Midbrain (tissue), 1 donor: ENCODE measurements at places on chromosomes 16 and 17.

GRCh38 chr17:72479113-72479512, 358.3 kb downstream of the SOX9 start:
- DNase-seq: no peak

GRCh38 chr17:37026531-37026869, 77.7 kb downstream of the AATF start:
- no peak for DNase-seq

DNA sequence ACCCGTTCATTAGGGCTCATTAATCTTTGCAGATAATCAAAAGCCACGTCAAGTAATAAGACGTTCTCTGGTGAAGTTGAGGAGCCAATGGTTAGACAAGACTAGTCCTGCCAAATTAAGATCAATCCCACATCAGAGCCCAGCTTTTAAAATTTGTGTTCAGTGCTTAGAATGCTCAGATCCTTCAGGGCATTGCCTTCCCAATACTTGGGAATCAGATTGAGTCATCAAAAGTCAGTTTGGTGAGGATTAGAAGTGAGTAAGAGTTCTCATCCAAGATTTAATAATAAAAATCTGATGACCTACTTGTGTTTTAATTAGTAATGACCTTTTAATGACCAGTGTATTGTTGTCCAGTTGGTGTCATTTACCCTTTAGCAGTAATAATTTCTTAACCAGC, 19.8 kb downstream of the MAP2K4 start:
- DNase-seq: no peak

DNA sequence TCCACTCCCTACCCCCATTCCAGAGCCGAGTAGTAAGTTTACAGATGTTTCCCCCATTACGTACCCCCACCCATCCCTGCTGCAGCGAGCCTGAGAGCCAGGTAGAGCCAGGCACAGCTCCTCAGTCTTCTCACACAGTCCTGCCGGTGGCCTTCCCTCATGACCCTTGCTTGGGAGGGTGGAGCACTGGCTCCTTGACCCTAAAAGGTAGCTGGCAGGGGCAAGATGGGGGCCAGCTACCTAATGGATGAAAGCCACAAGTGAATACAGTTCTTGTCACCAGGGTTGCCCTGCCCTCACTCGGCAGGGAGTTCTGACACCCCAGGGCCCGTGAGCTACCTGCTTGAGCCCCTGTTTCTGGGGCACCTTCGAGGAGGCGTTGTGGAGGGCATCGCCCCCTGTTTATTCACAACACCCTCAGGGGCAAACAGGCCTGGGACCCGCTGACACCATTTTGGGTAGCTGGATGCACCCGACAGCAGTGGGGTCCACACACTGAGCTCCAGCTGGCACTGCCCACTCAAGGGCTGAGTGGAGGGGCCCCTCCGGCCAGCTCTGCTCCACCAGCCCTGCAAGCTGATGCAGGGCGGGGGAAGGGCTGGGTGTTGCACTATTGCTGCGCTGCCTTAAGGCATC, 22.2 kb downstream of the ADAM11 start:
- no peak for DNase-seq
